Right atrium auricular region (tissue), 2 donors: ENCODE measurements at places on chromosomes 2 and 18. TPM values are rescaled to one million over a fixed set of nuclear protein-coding genes. Genes with fewer than 3 reads are reported as not detected.

DNA sequence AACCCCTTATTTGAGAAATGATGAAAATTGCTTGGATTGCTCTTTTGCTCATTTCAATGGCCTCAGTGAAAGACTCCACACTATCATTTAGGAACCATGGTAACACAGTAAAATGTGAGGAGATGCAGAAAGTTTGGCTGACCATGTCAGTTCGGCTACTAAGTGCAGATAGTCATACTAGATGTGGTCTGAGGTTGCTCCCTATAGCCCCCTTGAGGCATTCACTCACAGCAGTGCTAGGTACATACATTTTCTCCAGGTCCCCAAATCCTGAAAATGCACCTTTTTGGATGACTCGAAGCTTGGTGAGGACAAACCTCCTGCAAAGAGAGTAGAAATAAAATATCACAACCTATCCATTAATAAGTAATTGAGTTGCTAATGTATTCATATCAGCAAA, 86.3 kb downstream of the FSHR start:
- no peak overlapping the region for H3K27ac ChIP-seq
- no peaks in the 10 kb centered on the region for H3K4me1 ChIP-seq

DNA sequence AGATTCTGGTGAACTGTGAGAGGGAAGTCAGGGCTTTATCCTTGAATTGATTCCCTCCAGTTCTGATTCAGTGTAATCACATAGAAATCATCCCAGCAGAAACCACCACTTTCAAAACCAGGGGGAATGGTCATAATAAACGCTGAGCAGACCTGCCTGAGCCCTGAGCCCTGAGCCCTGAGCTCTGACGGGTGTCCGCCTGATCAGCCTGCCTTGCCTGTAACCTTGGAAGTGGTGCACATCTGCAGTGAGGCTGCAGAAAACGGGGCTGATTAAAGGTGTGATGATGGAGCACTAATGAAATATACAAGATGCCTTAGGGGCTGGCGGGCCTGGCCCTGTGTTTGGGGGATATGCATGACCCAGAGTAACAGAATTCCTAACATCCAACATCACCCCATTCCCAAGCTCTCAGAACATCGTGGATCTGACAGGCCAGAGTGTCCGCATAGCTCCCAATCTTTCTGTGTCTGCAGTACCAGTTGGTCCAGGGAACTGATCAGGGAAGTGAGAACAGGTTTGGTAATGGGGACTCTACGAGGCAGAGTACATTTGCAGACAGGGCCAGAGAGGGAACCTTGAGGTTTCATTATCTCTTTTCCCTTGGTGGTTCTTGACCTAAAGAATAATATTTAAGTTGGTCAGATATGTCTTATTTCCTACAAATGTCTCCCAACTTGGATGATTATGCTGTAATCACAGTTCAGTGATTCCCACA, 37.8 kb downstream of the KCTD18 start:
- H3K27ac ChIP-seq = no peak overlapping the region
- no peak overlapping the region for H3K4me3 ChIP-seq
- no peaks in the 10 kb centered on the region for H3K4me1 ChIP-seq
- no peak for DNase-seq

The RAD51AP2 gene
- 0.22 TPM for total RNA-seq

DNA sequence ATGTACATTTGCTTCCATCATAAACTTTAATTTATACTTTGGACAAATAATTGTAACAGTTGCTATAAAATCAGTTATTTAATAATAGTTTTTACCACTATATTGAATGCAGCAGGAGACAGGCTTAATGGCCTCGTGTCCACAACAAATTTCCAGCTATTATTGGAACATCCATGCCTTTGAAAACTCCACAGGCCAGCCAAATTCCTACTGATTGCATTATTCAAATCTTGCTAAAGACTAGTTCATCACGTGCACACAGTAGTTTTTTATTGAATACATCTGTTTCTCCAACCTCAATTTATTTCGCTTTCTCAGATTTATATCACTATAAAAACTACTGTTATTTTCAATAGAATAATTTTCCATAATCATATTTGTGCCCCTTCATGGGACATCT, 18.4 kb upstream of the PTPRM start:
- H3K4me1 ChIP-seq = no peaks in the 10 kb centered on the region
- DNase-seq = no peak
- H3K27me3 ChIP-seq = no peaks in the 10 kb centered on the region
- H3K4me3 ChIP-seq = no peak overlapping the region
- H3K36me3 ChIP-seq = no peaks in the 10 kb centered on the region
- no peak overlapping the region for H3K27ac ChIP-seq
